Omental fat pad (tissue), 4 donors: ENCODE measurements at places on chromosomes 7 and 10.

- no peak for DNase-seq
These were observed 305.6 kb downstream of the LRMDA start for GRCh38 chr10:75736889-75737579.

GRCh38 chr10:64450312-64450711 lies 929.1 kb downstream of the REEP3 start:
- DNase-seq: no peak

GRCh38 chr7:111080495-111081105 lies 10.3 kb upstream of the LRRN3 start:
- no peak for DNase-seq

DNA sequence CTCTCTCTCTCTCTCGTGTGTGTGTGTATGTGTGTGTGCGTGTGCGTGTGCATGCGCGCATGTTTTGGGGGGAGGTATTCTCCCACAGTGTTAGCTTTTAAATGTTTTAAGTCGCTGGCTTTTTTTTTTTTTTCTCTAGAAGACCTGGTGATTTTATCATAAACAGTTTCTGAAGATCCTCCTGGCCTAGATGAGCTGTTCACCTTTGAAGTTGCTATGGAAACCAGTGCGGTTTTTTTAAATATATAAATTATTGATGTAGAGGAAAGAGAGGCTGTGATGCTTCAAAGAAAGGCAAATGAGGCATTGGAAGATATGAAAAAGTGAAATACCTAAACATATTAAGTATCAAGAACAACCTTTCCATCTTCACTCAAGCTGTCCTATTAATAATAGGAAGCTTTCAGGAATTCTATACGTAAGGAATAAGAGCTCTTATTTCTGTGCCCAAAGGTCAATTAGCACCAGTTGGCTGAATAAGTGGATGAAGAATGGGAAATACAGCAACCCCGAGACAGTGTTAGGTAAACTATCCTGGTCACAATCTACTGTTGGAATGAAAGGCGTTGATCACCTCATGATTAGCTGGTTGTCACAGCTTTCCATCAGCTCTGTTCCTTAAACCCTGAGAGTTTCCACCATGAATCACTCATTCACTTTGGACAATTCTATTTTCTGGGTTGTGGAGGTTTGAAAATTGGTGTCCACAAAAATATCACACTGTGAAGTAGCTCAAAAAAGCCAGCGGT lies 66.5 kb upstream of the SLC35G1 start:
- no peak for DNase-seq

DNA sequence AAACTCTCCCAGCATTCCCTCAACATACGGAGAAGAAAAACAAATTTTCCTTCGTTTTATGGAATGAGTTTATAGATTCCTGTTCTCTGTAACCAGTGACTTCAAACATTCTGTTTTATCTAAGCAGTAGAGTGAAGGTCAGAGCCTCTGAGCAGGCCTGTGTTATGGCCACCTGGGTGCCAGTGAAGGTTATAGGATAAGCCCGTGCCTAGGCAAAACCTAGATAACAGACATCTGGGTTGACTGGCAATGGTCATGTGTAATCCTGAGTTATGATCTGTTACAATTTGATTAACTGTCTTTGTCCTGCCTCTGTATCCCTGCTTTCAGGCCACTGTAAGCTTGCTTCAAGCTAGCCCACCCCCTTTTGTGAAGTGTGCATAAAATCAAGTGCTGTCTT lies 8.3 kb downstream of the LSM5 start:
- no peak for DNase-seq

- DNase-seq: no peak
These were observed 248.9 kb downstream of the KIAA1217 start for GRCh38 chr10:24457661-24458318.

GRCh38 chr7:150738092-150738491 lies 874 bp downstream of the GIMAP5 start:
- no peak for DNase-seq
